Activated CD8-positive, alpha-beta T cell treated with anti-CD3 and anti-CD28 coated beads, Interleukin-2, amount 10 ng/mL, durations not matched to agents 7 days and 5 days (primary cell): ENCODE measurements at places on chromosomes 12 and 14. TPM values are rescaled to one million over a fixed set of nuclear protein-coding genes. Genes with fewer than 3 reads are reported as not detected.

The IPO4 gene
- 60.1 TPM for total RNA-seq

The SERPINA9 gene
- not detected for total RNA-seq

The INSM2 gene
- not detected for total RNA-seq

The FOXG1 gene
- not detected for total RNA-seq

The IL23A gene
- 3.7 TPM for total RNA-seq

- DNase-seq, result no peak
These were observed 355.4 kb downstream of the CEP128 start for GRCh38 chr14:80586131-80586530.

- no peak for DNase-seq
These were observed 176.3 kb upstream of the ARID2 start for GRCh38 chr12:45553204-45553603.

DNA sequence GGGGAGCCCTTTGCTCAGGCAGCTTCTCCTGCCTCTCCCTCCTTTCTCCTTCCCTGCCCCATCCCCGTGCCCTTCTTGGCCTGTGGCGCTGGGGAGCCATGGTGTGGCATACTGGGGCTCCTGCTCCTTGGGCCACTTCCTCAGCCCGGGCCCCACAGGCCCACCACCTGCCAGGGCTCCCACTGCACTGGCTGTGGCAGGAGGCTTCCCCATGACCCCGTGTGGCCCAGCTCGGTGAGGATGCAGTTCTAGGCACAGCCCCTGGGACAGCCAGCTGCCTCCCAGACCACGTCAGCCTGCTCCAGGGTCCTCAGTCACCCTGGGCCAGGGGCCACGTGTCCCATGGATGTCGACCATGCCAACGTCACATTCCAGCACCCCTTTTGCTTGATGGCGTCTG lies 13.0 kb upstream of the AMN start:
- no peak for DNase-seq

- DNase-seq, result no peak
These were observed 29.8 kb downstream of the NCOR2 start for GRCh38 chr12:124537525-124538193.

- no peak for DNase-seq
These were observed 51.2 kb downstream of the ACSS3 start for GRCh38 chr12:81128930-81129554.

DNA sequence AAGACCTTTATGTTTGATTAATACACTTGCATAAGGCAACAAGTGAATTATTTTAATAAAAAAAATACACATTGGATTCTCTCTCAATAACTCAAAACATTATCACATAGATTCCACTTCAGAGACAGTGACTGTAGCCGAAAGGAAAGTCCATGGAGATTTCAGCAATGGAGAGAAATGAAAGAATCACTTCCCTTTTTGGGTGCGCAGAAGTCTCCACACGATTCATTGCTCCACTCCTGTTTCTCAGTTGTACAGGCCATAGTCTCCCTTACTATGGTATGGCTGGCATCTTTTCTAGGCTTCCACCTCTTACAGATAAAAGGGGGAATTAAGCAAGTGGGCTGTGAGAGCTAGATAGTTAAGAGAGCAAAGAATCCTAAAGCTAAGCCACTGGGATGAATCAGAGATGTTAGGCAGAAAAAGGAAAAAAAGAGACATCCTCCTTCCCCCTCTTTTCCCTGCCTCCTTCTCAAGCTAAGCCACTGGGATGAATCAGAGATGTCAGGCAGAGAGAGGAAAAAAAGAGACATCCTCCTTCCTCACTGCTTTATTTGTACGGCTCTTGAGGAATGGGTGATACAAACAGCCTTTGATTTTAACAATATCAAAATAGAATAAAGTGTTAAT lies 16.3 kb downstream of the ST8SIA1 start:
- DNase-seq, result no peak

- no peak for DNase-seq
These were observed 950 bp downstream of the IFI27 start for GRCh38 chr14:94111276-94112095.

DNA sequence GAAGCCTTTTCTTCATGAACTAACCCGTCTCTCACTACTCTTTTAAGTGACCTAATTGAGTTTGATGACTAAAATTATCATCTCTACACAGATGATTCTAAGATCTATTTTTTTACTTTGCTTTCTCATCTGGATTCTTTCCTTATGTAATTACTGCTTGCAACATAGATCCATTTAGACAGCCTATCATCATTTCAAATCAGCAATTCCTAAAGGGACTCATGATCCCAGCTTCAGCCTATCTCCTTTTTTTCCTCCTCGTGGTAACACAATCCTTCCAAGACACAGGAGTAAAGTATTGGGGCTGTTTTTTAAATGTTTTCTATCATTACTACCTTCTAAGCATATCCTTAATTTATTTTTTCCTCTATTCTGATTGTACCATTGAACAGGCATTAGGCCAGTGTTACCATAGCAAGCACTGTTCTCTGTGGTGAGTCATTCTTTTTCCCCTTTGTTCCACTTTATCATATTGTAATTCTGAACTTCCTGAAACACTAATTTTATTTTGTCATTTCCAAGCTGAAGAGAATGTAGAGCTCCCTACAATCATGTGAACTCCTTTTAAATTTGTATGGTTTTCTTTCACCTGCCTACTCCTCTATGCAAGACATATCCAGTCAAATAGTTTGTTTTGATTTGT lies 190.4 kb upstream of the FAR2 start:
- no peak for DNase-seq

DNA sequence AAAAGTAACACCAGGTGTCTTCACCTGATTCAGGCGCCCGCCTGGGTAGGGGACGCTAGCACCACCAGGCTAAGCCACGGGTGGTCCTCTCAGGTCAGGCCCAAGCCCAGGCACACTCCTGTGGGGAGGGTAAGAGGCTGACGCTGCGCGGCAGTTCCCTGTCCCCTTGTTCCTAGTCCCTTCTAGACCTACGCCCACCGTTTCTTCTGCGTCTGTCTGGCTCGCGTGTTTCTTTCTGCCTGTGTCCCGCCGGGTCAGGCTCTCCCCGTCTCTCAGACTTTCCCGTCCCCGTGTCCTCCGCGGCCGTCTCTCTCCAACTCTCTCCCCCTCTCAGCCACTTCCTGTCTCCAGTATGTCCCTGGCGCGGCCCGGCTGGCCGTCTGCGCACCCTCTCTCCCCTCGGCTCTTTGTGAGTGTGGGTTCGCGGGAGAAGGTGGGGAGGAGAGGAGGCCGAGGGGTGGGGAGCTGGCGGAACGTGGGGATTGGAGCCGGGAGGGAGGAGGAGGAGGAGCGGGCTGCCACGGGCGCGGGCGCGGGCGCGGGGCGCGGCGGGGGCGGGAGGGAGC lies 3.1 kb upstream of the TNS2 start:
- peak; percentile 56 for DNase-seq
